CD4-positive, CD25-positive, alpha-beta regulatory T cell (primary cell): ENCODE measurements at places on chromosomes 2 and 18. TPM values are rescaled to one million over a fixed set of nuclear protein-coding genes. Genes with fewer than 3 reads are reported as not detected.

GRCh38 chr2:237430861-237431260 lies 16.9 kb upstream of the COL6A3 start:
- H3K4me3 ChIP-seq: no peak overlapping the region
- H3K27me3 ChIP-seq: no peaks in the 10 kb centered on the region
- H3K4me1 ChIP-seq: peaks cover 67% of the 10 kb centered on the region
- no peaks in the 10 kb centered on the region for H3K36me3 ChIP-seq
- peak overlapping the region; percentile 27 for H3K27ac ChIP-seq

GRCh38 chr18:58871514-58872420 lies 7.1 kb downstream of the ZNF532 start:
- H3K4me3 ChIP-seq: no peak overlapping the region
- H3K27ac ChIP-seq: no peak overlapping the region
- DNase-seq: no peak
- H3K27me3 ChIP-seq: peaks cover 2% of the 10 kb centered on the region

DNA sequence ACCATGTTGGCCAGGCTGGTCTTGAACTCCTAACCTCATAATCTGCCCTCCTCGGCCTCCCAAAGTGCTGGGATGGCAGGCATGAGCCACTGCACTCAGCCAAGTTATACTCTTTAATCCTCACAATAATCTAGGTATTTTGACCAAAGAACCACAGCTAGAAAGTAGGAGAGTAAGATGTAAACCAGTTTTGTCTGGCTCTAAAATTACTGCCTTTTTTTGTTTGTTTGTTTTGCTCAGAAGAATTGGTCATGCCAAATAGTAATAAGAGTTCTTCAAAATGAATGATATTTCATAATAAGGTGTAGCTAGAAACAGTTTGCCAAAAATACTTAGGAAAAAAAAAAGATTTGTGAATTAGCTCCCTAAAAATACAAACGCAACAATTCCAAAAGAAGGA lies 36.7 kb downstream of the SCN2A start:
- H3K27me3 ChIP-seq: no peaks in the 10 kb centered on the region
- H3K36me3 ChIP-seq: no peaks in the 10 kb centered on the region

DNA sequence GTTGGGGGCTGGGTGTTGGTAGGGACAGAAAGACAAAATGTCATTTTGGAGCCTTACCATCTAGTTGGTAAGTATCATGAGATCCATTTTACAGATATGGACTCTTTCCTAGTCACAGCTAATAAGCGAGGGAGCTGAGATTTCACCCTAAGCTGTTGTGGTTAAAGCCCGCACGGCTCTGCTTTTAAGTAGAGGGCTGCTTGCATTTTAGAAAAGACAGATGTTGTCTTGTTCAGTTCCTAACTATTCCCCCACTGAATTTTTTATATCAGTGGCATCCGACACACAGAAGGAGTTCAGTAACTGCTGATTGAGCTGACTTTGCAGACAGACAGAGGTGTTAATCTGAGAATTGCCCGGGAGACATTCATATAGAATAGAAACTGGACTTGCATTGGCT lies 3.7 kb downstream of the QPCT start:
- no peak overlapping the region for H3K4me3 ChIP-seq
- no peak overlapping the region for H3K27ac ChIP-seq
- peaks cover 26% of the 10 kb centered on the region for H3K27me3 ChIP-seq
- no peak for DNase-seq
- peaks cover 14% of the 10 kb centered on the region for H3K4me1 ChIP-seq
- H3K36me3 ChIP-seq: no peaks in the 10 kb centered on the region

DNA sequence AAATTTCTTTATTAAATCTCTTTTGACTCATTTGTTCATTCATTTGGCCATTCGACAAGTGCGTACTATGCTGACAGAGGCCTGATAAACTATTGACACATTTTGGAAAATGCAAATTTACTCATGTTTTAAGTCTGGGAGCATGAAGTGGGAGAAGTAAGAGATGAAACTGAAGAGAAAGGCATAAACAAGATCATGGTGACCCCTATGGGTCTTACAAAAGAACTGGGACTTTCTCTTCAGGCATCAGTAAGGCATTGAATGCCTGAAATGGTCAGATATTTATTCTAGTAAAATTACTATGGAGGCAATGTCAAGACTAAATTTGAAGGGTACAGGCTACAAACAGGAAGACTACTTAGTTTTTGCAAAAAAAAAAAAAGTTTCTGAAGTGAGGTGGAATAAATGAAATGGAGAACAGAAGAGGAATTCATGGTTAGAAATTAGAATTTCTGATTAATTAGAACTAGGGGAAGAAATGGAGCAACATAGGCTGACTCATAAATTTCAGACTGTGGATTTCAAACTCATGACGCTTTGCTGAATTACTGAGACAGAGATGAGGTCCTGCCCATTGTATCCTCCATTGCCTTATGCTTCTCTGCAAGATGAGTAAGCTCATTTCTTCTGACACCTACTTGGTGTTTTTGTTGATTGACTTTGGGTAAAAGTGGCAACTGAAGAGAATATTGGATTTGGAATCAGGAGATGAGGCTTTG lies 32.7 kb downstream of the VSNL1 start:
- H3K36me3 ChIP-seq: no peaks in the 10 kb centered on the region
- H3K27me3 ChIP-seq: no peaks in the 10 kb centered on the region
- H3K4me3 ChIP-seq: no peak overlapping the region
- H3K4me1 ChIP-seq: no peaks in the 10 kb centered on the region
- no peak overlapping the region for H3K27ac ChIP-seq

GRCh38 chr2:218063486-218063885 lies 5.6 kb upstream of the RUFY4 start:
- H3K36me3 ChIP-seq: no peaks in the 10 kb centered on the region
- no peak for DNase-seq
- peaks cover 4% of the 10 kb centered on the region for H3K27me3 ChIP-seq

DNA sequence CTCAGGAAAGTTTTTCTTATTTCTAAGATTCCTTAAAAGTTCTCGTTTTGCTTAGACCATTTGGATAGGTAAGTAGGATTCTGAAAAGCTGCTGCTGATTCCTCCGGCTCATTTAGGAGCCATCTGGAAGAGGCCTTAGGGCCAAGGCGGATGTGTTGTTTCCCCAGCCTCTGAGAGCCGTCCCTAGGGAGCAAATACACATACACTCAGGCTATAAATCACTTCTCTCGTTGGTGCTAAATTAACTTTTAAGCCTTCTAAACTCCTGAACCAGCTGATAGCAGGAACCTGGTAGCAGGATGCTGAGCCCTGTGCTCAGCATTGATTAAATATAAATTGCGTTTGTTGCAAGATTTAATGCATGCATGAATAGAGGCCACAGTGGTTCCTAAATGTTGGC lies 109.8 kb downstream of the ADCYAP1 start:
- no peak overlapping the region for H3K27ac ChIP-seq
- no peaks in the 10 kb centered on the region for H3K36me3 ChIP-seq
- no peak overlapping the region for H3K4me3 ChIP-seq
- H3K4me1 ChIP-seq: no peaks in the 10 kb centered on the region
- no peak for DNase-seq
- no peaks in the 10 kb centered on the region for H3K27me3 ChIP-seq

DNA sequence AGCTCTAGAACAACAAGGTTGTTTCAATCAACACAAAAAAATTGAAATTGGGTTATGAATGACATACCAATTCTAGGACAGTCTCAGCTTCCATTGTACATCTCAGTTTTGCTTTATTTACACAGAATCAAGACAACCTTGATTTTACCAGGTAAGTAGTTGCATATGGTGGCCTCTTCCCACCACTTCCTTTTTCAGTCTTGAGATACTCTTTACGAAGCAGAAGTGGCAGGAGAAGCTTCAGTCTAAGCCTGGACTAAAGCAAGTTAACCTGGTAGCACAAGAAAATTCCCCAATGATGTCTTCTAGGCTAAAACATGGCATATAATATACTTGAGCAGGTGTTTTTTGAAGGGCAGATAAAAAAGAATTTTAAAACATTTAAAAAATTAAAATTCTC lies 10.7 kb upstream of the FAM136A start:
- peaks cover 4% of the 10 kb centered on the region for H3K27me3 ChIP-seq
- H3K4me1 ChIP-seq: no peaks in the 10 kb centered on the region
- no peak overlapping the region for H3K27ac ChIP-seq
- H3K4me3 ChIP-seq: no peak overlapping the region
- DNase-seq: no peak

- H3K36me3 ChIP-seq: no peaks in the 10 kb centered on the region
- DNase-seq: no peak
- H3K27me3 ChIP-seq: no peaks in the 10 kb centered on the region
- no peak overlapping the region for H3K27ac ChIP-seq
- H3K4me3 ChIP-seq: no peak overlapping the region
- H3K4me1 ChIP-seq: no peaks in the 10 kb centered on the region
These were observed 52.2 kb downstream of the C1QL2 start for GRCh38 chr2:119106301-119106897.

DNA sequence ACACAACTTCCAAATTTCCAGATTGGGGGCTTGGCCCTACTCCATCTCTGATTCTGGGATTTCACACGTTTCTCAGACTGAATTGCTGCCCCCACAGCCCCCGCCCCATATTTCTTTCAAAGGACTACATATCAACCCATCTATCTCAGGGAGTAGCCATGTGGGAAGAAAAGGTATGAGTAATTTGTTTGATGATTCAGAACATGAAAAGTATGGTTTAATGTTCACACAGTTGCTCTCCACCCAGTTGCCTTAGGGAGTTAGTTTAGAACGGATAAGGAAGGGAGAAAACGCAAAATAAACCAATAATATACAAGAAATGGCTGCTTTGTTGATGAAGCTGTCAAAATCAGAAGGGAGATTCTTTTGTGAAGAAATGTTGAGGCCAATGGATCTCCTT lies 145.1 kb downstream of the PIEZO2 start:
- no peak overlapping the region for H3K27ac ChIP-seq
- no peak for DNase-seq
- no peaks in the 10 kb centered on the region for H3K36me3 ChIP-seq
- no peak overlapping the region for H3K4me3 ChIP-seq
- H3K27me3 ChIP-seq: no peaks in the 10 kb centered on the region

DNA sequence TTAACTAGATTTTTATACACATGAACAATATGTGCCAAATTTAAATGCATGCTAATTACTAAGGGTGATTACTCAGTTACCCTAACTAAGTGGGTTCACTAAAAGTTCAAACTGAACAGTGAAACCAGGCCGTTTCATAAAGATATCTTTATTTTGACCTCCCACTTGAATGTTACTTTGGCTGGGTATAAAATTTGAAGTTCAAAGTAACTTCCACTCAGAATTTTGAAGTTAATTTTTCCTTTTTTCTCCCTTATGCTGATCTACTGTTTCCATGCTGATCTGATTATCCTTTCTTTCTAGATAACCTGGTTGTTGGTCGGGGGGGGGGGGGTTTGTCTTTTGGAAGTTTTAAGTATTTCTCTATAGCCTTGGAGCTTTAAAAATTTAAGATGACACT lies 25.5 kb upstream of the MAP4K4 start:
- no peaks in the 10 kb centered on the region for H3K36me3 ChIP-seq
- no peak for DNase-seq
- H3K27me3 ChIP-seq: no peaks in the 10 kb centered on the region
- no peak overlapping the region for H3K4me3 ChIP-seq
- no peaks in the 10 kb centered on the region for H3K4me1 ChIP-seq
- H3K27ac ChIP-seq: no peak overlapping the region

GRCh38 chr2:45898819-45899218 lies 247.3 kb downstream of the PRKCE start:
- no peaks in the 10 kb centered on the region for H3K27me3 ChIP-seq
- no peak for DNase-seq
- no peak overlapping the region for H3K4me3 ChIP-seq
- no peak overlapping the region for H3K27ac ChIP-seq

DNA sequence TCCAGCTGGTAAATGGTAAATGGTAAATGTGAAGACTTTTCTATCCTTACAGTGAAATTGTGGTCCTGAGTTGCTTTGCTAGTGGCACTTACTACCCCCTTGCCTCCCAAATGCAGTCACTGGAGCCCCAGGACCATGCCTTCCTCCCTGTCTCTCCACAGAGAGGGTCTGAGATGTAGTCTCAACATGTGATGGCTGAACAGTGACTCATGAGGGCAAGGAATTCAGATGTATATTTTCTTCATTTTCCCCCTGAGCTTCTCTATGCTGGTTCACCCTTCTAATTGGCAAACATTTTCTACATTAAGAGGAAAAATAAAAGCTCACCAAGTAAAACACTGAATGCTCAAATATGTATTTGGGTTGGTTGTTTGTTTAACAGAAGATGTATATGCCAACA lies 232.0 kb downstream of the SH3BP4 start:
- no peak overlapping the region for H3K27ac ChIP-seq
- H3K4me1 ChIP-seq: no peaks in the 10 kb centered on the region
- no peaks in the 10 kb centered on the region for H3K27me3 ChIP-seq
- no peak for DNase-seq

GRCh38 chr2:234846599-234847363 lies 105.0 kb upstream of the SH3BP4 start:
- H3K27ac ChIP-seq: no peak overlapping the region
- no peaks in the 10 kb centered on the region for H3K27me3 ChIP-seq
- H3K4me3 ChIP-seq: no peak overlapping the region
- no peaks in the 10 kb centered on the region for H3K36me3 ChIP-seq

DNA sequence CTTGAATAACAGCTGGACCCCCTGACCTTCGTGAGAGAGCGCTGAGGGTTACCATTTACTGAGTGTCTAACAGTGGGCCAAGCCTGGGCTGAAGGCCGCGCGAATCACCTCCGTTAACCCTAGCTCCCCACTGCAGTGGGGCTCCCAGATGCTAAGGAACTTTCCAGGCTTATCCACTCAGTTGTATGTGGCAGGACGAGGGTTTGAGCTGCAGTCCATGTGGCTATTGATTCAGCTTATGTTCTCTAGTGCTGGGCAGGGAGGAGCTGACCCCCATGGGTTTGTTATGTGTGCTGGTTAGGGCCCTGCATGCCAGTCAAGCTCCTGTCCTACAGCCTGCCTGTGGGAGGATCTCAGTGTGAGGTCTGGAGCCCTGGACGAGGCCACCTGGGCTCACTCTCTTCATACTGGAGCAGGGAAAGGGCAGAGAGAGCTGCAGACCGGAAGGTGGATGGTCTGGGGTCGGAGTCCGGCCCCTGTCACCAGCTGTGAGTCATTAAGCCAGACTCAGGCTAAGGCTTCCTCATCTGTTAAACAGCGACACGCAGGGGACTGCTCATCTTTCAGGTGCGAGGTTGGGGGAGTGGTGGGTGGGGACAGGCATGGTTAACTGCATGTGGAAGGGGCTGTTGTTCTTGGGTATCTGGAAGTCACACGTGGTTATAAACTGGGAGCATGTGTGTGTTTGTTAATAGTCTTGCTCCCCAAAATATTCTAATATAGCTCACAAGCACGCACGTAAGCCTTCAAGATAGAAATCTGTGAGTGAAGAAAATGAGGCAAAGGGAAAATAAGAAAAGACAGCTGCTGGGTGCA lies 6.6 kb downstream of the PSD4 start:
- peaks cover 54% of the 10 kb centered on the region for H3K36me3 ChIP-seq
- H3K4me3 ChIP-seq: peak overlapping the region; percentile 43
- H3K27ac ChIP-seq: peak overlapping the region; percentile 42
- H3K27me3 ChIP-seq: no peaks in the 10 kb centered on the region
- DNase-seq: no peak

GRCh38 chr2:217806482-217806765 lies 196.4 kb downstream of the TNS1 start:
- no peak overlapping the region for H3K27ac ChIP-seq
- no peak overlapping the region for H3K4me3 ChIP-seq
- no peaks in the 10 kb centered on the region for H3K36me3 ChIP-seq
- no peaks in the 10 kb centered on the region for H3K27me3 ChIP-seq

The SLC9A2 gene
- not detected for total RNA-seq

The IL37 gene
- total RNA-seq: not detected

The ASB18 gene
- not detected for total RNA-seq
